Dorsolateral prefrontal cortex (tissue), 122 donors: ENCODE measurements at places on chromosomes 12 and 14. TPM values are rescaled to one million over a fixed set of nuclear protein-coding genes. Genes with fewer than 3 reads are reported as not detected.

DNA sequence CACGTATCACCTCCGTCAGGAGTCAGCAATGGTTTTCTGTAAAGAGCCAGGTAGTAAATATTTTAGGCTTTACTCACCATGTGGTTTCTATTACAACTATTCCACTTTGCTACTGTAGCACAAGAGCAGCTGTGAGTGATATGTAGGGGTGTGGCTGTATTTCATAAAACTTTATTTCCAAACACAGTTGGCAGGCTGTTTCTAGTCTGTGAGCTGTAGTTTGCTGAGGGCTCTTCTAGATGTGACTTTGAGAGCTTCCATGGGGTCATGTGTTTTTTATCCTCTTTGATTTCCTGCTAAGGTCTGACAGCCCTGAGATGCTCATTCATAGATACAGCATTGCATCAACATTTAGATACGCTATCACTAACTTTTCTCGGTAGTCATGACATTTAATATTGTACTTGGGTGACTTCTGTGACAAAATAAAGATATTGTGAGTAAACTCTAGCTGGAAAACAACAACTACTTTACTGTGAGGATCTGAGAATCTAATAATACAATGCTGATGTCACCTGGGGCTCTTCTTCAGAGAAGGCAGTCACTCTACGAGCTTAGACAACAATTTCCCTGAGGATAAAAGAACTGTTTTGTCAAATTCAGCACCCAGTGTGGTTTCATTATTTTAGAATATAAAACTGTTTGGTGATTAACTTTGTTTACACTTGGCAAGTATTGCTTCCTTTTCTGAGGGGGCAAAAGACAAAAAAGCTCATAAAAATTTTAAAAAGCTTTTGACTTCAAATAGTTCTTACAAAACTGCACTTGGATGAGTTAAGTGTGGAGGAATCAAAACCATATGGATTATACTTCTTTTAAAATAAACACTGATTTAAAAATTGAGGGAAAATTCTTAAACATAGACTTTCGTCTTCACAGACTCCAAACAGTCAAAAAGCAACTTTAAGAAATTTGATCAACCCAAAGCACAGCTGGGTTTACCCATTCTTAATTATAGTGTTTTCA lies 231.2 kb upstream of the DCN start:
- DNase-seq: no peak

DNA sequence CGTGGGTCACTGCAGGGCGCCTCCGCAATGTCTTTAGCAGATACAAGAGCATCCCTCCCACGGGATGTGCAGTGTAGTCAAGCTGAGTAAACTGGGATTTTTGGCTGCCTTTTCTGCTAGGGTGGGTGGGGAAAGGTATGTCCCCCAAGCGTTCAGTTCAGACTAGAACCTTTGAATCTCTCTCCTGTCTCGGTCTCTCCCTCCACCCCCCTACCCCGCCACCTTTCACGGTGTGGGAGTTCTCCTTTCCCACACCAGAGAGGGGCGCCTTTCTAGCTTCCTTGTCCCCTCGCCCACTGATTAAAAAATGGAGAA lies 525 bp upstream of the FAR2 start:
- peak; percentile 47 for DNase-seq

Gene ANKS1B
- total RNA-seq: 435 TPM

Gene GPRC5D
- not detected for total RNA-seq
